Activated CD8-positive, alpha-beta T cell treated with anti-CD3 and anti-CD28 coated beads, Interleukin-2, amount 10 ng/mL, durations not matched to agents 7 days and 5 days (primary cell): ENCODE measurements at places on chromosomes 4 and X.

- H3K4me3 ChIP-seq: no peak overlapping the region
- no peaks in the 10 kb centered on the region for H3K36me3 ChIP-seq
- no peaks in the 10 kb centered on the region for H3K4me1 ChIP-seq
- no peaks in the 10 kb centered on the region for H3K27me3 ChIP-seq
- no peak overlapping the region for H3K27ac ChIP-seq
These were observed 580.4 kb downstream of the ANKRD50 start for GRCh38 chr4:124132161-124132560.

DNA sequence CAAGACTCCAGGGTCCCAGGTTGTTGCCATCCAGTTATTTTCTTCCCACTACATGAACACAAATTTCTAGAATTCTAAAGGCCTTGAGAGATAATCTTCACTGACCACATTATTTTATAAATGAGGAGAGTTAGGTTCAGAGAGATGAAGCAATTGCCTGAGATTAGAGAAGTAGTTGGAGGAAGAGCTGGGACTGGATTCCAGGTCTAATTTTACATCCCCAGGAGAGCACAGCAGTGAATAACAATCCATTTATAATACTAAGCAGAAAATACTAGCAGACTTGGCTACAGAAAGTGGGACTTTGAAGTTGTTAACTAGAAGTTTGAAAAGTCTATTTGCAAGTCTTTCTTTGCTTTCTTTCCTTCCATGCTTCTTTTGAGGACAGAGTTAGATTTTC is 231.3 kb upstream of the S100G start:
- no peak overlapping the region for H3K4me3 ChIP-seq
- no peak overlapping the region for H3K27ac ChIP-seq
- no peaks in the 10 kb centered on the region for H3K36me3 ChIP-seq
- DNase-seq: no peak
- H3K4me1 ChIP-seq: peaks cover under 1% of the 10 kb centered on the region
- no peaks in the 10 kb centered on the region for H3K27me3 ChIP-seq

DNA sequence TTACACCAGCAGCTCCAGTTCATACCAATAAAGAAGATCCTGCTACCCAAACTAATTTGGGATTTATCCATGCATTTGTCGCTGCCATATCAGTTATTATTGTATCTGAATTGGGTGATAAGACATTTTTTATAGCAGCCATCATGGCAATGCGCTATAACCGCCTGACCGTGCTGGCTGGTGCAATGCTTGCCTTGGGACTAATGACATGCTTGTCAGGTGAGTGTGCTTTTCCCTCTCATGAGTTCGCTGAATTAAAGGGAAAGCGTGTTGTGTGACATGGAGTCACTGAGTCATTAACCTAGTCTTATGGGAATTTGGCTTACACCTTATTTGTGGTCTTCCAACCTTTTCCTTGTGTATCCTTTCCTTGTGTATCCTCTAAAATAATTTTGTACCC is 15.9 kb downstream of the TMEM165 start:
- no peak for DNase-seq
- peaks cover 8% of the 10 kb centered on the region for H3K4me1 ChIP-seq
- H3K27me3 ChIP-seq: no peaks in the 10 kb centered on the region
- no peak overlapping the region for H3K27ac ChIP-seq
- H3K4me3 ChIP-seq: no peak overlapping the region
- H3K36me3 ChIP-seq: peaks cover 21% of the 10 kb centered on the region

GRCh38 chr4:124032035-124032434 is 635.4 kb downstream of the SPRY1 start:
- H3K4me3 ChIP-seq: no peak overlapping the region
- no peak overlapping the region for H3K27ac ChIP-seq
- H3K4me1 ChIP-seq: no peaks in the 10 kb centered on the region
- H3K36me3 ChIP-seq: no peaks in the 10 kb centered on the region
- no peaks in the 10 kb centered on the region for H3K27me3 ChIP-seq

DNA sequence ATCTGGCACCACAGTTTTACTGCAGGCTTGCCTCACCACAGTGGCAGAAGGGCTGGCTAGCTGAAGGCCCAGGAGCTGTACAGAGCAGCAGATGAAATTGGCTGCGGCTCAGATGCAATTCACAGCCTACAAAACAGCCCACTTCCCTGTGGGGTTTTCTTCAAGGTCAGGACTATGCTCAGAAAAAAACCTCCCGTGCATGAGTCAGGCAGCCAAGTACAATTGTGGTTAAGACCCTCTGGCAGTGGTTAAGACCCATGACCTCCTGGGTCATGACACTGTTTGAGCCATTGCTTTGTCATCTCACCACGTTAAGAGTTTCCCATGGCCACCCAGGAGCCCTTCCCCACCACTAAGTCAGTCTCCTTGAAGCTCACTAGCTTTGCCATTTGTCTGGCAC is 276.3 kb downstream of the HNRNPD start:
- H3K27ac ChIP-seq: no peak overlapping the region
- no peak for DNase-seq
- H3K4me1 ChIP-seq: no peaks in the 10 kb centered on the region
- no peaks in the 10 kb centered on the region for H3K36me3 ChIP-seq

GRCh38 chr4:166045457-166045856 is 172.4 kb downstream of the TLL1 start:
- no peak overlapping the region for H3K4me3 ChIP-seq
- H3K27me3 ChIP-seq: no peaks in the 10 kb centered on the region
- no peak overlapping the region for H3K27ac ChIP-seq
- no peaks in the 10 kb centered on the region for H3K36me3 ChIP-seq
- no peak for DNase-seq
- no peaks in the 10 kb centered on the region for H3K4me1 ChIP-seq

GRCh38 chrX:119583431-119584059 is 9.2 kb downstream of the UBE2A start:
- no peak overlapping the region for H3K27ac ChIP-seq
- no peaks in the 10 kb centered on the region for H3K27me3 ChIP-seq
- no peak for DNase-seq
- peaks cover 5% of the 10 kb centered on the region for H3K4me1 ChIP-seq
- H3K4me3 ChIP-seq: no peak overlapping the region

DNA sequence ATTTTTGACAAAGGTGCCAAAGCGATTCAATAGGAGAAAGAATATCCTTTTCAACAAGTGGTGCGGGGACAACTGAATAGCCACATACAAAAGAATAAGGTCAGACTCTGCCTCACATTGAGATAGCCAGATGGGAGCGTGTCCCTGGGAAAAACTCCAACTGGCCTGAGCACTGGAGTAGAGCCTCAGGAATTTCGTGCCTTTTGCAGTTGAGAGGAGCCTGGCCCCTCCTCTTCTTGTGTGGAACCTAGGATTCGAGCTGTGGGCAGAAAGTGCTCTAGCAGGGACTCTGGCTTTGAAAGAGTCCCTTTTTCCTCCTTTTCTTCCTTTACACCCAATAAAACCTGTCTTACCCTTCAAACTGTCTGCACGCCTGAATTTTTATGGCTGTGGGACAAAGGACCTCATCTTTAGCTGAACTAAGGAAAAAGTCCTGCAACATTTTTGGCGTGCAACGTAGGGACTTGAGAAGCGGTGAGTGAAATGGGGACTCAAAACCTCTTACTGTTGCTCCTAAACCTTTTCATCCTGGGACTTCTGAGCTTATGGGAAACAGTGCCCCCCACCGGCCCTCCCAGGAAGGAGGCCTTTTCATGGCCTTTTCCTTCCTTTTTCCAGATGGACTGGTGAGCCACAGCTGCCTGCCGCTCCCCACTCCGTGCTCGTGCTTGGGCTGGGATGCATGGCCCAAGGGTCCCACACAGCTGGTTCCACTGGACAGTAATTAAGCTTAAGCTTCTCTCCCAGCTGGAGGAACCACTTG is 68.6 kb downstream of the BMP15 start:
- no peaks in the 10 kb centered on the region for H3K36me3 ChIP-seq
- H3K27ac ChIP-seq: no peak overlapping the region
- H3K4me1 ChIP-seq: no peaks in the 10 kb centered on the region

DNA sequence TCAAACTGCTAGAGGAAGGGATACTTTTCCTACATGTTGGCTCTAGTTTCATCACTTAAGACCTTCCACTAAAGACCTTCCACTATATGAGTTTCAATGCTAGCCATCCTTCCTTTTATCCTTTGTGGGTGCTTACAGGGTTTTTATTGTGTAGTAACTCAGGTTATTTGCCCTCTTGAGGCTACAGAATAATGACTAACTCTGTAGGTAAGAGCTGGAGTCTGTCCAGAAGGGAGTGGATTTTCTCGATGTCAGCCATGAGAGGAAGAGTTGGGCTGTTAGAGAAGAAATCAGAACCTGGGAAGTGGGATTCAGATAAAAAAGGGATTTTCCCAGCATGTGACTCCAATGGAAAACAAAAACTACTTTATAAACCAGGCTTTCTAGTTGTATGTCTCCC is 27.5 kb upstream of the HERC5 start:
- no peak overlapping the region for H3K27ac ChIP-seq
- H3K4me3 ChIP-seq: no peak overlapping the region
- no peaks in the 10 kb centered on the region for H3K4me1 ChIP-seq

- H3K27me3 ChIP-seq: peaks cover 2% of the 10 kb centered on the region
- no peaks in the 10 kb centered on the region for H3K4me1 ChIP-seq
- H3K27ac ChIP-seq: no peak overlapping the region
- no peak for DNase-seq
These were observed 255.2 kb upstream of the SFRP2 start for GRCh38 chr4:154044108-154044531.

DNA sequence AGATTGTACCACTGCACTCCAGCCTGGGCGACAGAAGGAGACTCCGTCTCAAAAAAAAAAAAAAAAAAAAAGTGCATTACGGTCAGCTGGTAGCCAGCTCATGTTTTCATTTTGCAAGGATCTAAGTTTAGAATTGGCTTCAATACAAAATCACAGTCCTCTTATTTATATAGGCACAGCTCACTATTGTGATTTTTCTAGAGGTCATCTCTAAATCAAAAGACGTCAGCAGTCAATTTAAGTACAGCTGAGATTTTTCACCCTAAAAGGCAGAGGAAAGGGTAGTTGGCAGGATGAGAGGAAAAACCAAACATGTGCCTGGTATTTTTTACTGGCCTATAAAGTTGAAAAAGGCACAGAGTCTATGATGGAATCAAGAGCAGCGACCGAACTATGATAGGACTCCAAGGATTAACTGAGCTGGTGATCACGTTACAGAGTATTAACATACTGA is 30.8 kb downstream of the ASB5 start:
- H3K27ac ChIP-seq: no peak overlapping the region
- no peaks in the 10 kb centered on the region for H3K4me1 ChIP-seq
- DNase-seq: no peak
- H3K4me3 ChIP-seq: no peak overlapping the region
- H3K36me3 ChIP-seq: no peaks in the 10 kb centered on the region

GRCh38 chrX:134431894-134432293 is 28.1 kb upstream of the HPRT1 start:
- H3K4me3 ChIP-seq: no peak overlapping the region
- H3K27ac ChIP-seq: no peak overlapping the region
- no peak for DNase-seq
- no peaks in the 10 kb centered on the region for H3K4me1 ChIP-seq
- H3K36me3 ChIP-seq: peaks cover 36% of the 10 kb centered on the region
- no peaks in the 10 kb centered on the region for H3K27me3 ChIP-seq

DNA sequence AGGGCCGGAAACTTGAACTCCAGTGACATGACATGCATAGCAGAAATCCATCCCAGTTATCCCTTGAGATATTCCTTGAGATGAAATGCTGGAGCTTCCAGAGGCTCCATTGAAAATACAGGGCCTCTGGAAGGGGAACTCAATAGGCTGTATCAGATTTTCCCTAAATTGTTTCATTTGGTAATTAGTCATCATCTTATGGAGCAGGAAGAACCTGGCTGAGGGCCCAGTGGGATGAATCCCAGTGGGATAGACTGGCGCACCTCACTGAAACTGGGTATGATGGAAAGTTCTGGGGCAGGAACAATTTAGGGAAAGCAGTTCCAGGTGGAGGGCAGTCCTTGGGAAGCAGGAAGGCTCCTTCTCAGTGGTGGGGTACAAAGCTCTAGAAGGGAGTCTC is 307.8 kb upstream of the DIPK2B start:
- peaks cover 5% of the 10 kb centered on the region for H3K4me1 ChIP-seq
- H3K4me3 ChIP-seq: no peak overlapping the region
- no peak overlapping the region for H3K27ac ChIP-seq
- no peaks in the 10 kb centered on the region for H3K36me3 ChIP-seq
- no peaks in the 10 kb centered on the region for H3K27me3 ChIP-seq

DNA sequence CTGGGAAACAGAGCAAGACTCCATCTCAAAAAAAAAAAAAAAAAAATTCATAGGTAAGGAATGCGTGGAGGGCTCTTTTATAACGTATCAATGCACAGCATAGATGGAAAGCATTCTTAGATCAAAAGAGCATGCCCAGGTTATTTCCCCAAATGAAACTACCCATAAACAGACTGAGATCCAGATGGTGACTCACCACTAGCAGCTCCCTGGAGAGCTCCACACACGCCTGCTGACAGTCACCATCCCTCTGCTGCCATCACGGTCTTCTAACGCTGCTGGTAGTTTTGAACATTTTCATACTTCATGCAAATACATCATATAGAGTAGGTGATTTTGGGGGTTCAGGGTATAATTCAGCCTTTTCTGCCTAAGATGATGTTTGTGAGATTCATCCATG is 136.9 kb downstream of the ASMT start:
- no peak overlapping the region for H3K4me3 ChIP-seq
- no peak overlapping the region for H3K27ac ChIP-seq
- H3K36me3 ChIP-seq: peaks cover 44% of the 10 kb centered on the region
- H3K4me1 ChIP-seq: peaks cover 4% of the 10 kb centered on the region
- no peaks in the 10 kb centered on the region for H3K27me3 ChIP-seq

DNA sequence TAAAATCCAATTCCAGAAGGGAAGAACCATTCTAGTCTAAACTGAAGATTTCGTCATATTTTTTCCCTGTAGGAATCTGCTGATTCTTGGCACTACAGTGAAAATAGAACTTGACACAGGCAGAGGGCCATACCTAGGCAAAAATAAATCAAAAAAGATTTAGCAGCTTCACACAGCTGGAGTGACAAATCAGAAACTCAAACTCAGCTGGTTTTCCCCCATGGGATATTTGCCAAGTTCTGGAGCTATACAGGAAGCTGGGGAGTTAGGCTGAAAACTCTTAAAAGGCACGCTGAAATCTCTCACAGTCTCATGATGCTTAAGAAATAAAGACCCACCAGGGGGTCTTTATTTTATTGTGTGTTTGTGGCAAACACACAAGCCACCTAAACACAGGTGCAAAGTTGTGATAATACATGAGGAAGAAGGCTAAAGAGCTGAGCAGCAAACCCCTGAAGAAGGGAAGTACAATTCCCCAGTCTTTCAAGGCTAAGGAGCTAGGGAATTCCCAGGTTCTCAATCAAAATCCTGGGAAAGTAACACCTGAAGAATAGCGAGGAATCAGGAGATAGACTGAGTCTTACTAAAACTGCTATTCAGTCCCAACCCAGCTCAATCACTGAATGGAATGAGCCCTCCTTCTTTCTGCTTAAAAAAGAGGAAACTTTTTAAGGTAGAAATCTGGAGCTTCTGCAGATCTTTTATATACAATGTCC is 32.1 kb upstream of the BEND2 start:
- H3K36me3 ChIP-seq: peaks cover 3% of the 10 kb centered on the region
- no peaks in the 10 kb centered on the region for H3K27me3 ChIP-seq
- no peaks in the 10 kb centered on the region for H3K4me1 ChIP-seq
- no peak for DNase-seq
- no peak overlapping the region for H3K4me3 ChIP-seq

GRCh38 chr4:58252656-58253055 is 1142.5 kb upstream of the IGFBP7 start:
- H3K4me1 ChIP-seq: no peaks in the 10 kb centered on the region
- H3K27ac ChIP-seq: no peak overlapping the region
- no peaks in the 10 kb centered on the region for H3K27me3 ChIP-seq
- H3K36me3 ChIP-seq: no peaks in the 10 kb centered on the region
- no peak for DNase-seq
